ENCODE measurements at places on chromosomes 7 and 10. TPM values are rescaled to one million over a fixed set of nuclear protein-coding genes. Genes with fewer than 3 reads are reported as not detected.

NME8 gene
- not detected for polyA plus RNA-seq

FGFR2 gene
- 3.6 TPM for polyA plus RNA-seq

SLC18A3 gene
- polyA plus RNA-seq, result not detected

TECPR1 gene
- polyA plus RNA-seq, result 33.3 TPM

TCAF2 gene
- 22.4 TPM for polyA plus RNA-seq

TMEM229A gene
- 0.09 TPM for polyA plus RNA-seq

KAZALD1 gene
- 23.5 TPM for polyA plus RNA-seq

DGKI gene
- 0.61 TPM for polyA plus RNA-seq

PPP1R17 gene
- not detected for polyA plus RNA-seq

LLCFC1 gene
- 0.26 TPM for polyA plus RNA-seq

MYOF gene
- polyA plus RNA-seq, result 51.4 TPM

HOXA10 gene
- 30.3 TPM for polyA plus RNA-seq

TUBB8 gene
- not detected for polyA plus RNA-seq

C7orf57 gene
- not detected for polyA plus RNA-seq

CTBP2 gene
- polyA plus RNA-seq, result 41.4 TPM

DNA sequence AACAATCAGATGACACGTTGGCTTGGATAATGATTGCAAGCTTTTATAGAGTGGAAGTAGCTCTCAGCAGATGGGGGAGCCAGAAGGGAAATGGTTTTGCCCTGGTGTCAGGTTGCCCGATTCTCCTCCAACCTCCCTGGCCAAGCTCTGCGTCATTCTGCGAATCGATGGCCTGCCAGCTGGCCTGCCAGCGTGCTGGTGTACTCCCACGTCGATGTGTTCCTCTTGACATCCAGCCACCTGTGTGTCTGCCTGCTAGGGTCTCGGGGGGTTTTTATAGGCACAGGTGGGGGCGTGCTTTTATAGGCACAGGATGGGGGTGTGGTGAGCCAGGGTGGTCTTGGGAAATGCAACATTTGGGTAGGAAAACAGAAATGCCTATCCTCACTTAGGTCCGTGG is 4.6 kb downstream of the NET1 start:
- DNase-seq, result no peak

DNA sequence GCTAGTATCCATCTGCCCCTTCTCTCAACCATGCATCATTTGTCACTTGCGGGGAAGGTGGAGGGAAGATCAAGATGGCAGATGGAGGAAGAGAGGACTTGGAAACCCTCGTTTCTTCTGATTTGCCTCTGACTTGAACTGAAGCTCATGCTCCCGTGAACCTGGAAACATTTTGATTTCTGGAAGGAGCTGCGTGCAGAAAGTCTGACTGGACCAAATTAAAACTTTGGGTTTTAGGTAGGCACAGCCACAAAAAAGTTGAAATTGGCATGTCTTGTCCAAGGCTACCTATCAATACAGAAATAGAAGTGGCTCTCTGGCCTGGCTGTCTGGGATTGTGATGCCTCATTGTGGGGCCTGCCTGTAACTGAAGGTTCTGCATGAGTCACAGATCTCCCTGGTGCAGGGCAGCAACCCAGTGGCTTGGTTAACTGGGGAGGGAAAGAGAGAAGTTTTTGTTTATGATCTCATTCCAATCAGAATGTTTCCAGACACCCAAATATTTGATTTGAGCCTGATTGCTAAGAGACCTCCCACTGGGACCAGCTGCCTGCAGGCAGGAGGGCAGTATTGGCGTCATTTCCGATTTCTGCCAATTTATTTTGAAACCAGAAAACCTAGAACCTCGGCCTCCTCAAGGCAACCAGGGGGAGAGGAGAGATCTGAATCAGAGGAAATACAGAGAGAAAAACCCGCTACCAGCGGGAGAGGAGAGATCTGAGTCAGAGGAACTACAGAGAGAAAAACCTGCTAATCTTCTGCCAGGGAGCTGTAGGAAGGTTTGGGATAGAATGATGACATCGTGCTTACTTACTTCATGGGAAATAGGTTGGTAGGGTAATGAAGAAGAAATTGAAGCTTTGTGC is 363.6 kb downstream of the ANKRD30A start:
- DNase-seq, result no peak

DNA sequence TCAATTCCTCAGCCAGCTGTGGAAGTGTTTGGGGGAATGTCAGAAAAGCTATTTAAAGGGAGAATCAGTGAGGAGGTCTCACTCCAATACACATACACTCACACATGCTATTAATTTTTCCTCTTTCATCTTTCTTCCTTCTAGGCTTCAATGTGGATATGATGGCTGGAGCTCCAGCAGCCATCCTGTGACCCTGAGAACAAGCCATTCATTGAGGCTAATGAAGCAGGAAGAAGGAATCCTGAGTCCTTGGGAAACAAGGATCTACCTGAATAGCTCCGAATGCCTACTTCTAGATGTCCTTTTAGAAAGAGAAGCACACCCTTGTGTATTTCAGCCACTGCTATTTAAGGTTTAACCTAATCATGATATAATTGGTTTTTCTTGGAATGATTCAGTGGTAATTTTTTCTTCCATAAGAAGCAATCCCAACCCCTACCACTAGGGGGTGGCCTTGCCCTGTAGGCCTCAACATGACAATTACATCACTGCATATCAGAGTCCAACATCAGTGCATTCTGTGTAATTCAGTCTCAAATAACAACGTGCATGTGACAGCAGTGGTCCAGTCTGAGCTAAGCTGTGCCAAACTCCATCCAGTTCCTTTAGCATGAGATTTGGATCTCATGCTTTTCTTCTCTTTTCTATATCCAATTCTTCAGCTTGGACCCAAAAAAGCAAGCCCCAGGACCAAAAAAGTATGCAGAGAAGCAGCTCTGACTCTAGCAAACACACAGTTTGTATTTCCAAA is 85.3 kb upstream of the ANKRD1 start:
- DNase-seq, result peak; percentile 80

GRCh38 chr10:133456041-133456951 is 2.6 kb downstream of the SCART1 start:
- no peak for DNase-seq

DNA sequence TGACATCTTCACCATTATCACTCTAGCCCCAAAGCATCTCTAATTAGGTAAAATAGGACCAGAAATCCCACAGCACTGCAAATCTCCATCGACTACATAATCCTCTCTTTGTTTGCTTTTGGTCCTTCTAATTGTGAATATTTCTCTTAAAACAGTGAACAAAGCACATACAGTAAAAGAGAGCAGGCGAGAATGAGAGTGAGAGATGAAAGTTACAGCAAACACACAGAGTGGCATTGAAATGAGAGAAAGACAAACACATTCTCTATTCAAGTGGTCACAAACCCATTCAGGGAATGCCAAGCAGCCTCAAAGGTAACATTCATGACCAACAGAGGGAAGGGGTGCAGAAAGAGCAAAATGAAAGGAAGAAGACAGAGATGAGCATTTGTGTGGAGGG is 109.8 kb upstream of the PTN start:
- DNase-seq, result no peak

GRCh38 chr10:18158773-18159265 is 18.6 kb downstream of the CACNB2 start:
- peak; percentile 49 for DNase-seq

DNA sequence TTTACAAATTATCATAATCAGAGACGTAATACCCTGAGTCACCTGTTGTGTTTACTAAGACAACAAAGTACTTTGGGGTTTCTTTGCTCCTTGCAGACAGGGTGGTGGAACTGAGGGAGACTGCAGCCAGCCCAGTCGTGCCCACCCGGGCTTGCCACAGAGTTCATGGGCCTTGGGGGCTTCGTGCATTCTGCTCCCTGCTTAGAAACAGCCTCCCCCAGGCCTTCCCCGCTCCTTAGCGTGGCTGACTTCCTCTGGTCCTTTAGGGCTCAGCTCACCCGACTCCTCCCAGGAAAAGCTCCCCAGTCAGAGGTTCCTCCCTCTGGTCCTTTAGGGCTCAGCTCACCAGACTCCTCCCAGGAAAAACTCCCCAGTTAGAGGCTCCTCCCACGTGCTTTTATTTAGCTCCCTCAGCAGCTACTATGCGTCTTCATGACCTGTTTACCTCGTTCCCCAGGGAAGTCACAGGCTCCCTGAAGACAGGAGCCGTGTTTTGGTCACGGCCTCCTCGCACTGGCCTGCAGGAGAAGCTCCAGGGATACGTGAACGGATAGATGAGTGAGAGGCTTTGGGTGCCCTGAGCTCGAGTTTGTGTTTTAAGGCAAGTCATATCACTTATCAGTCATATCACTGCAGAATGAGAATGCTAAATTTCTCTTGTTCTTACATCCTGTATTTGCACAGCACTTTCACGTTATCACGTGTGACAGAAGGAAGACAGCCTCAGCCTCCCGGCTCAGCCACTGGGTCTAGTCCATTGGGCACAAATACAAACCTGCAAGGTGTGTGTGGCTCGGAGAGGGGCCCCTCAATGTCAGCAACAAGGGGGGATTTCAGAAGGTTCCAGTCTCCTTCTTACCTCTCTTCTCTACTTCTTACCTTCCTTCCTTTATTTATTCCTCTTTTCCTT is 52.7 kb upstream of the VIPR2 start:
- no peak for DNase-seq

DNA sequence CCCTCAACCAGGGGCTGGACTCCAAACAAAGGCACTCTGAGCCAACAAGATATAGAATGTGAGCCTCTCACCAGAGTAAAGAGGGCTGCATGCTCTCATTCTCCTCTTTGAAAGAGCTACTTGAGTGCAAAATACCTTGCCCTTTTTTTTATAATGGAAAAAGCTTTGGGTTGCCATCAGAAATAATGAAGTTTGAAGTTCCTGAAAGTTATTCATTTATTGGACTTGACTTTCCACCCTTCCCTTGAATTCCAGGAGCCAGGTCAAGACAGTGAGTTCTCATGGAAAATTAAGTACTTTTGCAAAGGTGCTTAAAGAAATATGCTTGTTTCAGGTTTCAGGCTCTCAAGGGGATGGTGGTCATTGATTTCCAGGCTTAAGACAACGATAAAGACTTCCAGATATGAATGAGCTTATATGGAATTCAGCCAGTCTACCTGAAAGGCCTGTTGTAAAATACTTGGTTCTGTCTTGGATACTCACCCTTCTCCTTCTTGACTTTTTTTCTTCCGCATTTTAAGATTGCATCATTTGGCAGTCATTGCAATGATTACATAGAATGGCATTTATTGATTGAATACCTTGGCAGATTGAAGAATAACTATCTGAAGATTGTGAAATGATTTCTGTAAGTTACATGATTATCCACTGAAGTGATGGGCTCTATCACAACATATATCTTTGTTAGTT is 696.4 kb downstream of the INHBA start:
- peak; percentile 58 for DNase-seq

DNA sequence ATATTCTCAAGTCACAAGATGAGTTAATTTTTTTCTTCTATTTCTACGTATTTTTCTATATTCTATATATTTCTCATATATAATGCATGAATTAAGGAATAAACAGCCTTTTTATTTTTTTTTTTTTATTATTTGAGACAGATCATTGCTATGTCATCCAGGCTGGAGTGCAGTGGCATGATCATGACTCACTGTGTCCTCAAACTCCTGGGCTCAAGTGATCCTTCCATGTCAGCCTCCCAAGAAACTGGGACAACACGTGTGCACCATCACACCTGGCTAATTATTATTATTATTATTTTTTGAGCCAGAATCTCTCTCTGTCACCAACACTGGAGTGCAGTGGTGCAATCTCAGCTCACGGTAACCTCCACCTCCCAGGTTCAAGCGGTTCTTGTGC is 1.5 kb downstream of the CLDN12 start:
- no peak for DNase-seq

GRCh38 chr7:120987280-120987679 is 1.2 kb upstream of the CPED1 start:
- no peak for DNase-seq

DNA sequence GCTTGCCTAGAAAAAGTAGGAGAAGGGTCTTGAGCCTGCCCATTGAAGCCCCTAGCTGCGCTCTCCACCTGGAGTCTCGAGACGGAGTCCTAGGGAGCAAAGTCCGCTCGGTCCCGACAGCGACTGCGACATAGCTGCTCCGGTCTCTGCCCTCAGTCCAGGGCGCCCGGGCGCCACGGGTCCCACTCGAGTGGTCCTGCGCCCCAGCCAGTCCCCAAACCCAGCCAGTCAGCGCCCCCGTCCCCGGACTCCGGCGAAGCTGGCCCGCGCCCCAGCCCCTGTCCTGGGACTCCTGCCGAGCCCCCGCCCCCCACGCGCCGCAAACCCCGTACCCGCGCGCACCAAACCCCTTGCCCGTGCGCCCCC is 490 bp downstream of the TNS3 start:
- no peak for DNase-seq

DNA sequence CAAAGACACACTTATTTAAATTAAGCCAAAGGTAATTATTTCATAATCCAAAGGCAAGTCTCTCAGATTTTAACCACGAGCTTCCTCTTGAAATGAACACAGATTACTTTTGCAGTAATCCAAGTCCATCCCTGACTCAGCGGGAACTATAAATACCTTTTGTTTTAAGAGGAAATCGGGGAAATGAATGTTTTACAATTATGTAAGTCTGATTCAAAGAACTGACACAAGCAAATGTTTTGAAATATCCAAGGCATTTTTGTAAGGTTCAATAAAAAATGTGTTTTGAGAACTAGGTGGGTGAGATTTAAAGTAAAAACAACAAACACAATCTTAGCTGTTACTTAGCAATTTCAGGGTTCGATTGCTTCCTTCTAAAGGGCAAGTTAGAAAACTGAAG is 179.8 kb upstream of the ASAH2 start:
- DNase-seq, result no peak

DNA sequence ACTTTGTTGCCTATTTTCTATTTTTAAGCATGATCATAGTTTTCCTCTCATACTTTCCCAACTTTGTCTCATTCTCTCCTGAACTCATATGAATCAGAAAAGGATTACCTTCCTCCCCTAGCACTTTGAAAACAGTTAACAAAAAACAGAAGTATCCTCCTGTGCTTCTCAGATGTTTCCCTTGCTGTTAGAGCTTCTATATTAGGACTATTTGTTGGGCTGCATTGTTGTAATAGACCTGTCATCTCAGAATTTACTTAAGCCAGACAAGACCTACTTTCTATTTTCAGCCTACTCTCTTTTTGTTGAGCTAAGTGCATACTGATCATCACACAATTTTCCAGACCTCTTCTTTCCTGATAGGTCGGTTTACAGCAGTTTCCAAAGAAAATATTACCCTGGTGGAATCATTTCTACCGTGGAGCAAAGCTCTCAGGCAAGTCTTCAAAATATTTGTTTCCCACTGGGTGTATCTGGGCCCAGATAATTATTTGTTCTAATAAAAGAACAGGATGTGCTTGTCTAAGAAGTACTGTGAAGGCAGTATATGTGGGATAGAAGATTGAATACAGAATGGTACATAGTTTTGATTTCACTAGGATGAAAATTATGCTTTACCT is 411.9 kb upstream of the KLF6 start:
- DNase-seq, result peak; percentile 62

DNA sequence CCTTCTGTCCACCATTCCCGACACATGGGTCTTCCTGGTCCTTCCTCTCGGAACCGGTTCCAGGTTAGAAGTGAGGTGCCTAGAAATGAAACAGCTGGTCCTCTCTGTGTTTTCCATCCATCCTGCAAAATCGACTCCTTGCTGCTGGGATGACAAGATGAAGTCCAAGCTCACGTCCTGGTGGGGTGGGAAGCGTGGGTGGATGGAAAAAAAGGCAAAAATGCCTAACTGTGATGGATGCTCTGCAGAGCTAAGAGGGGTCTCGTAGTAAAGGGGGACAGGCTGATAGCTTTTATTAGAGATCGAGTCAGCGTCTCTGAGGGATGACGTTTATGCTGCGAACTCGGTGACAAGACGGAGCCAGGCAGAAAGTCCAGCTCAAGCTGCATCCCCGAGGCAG is 14.1 kb downstream of the CALML5 start:
- no peak for DNase-seq

Measured in hindlimb muscle (tissue), 1 donor.